Smooth muscle cell of the umbilical artery (primary cell): ENCODE measurements at places on chromosomes 12 and 14. TPM values are rescaled to one million over a fixed set of nuclear protein-coding genes. Genes with fewer than 3 reads are reported as not detected.

The SAMD15 gene
- total RNA-seq: 0.88 and 1.8 TPM in 2 replicates

The LRP1-AS gene
- total RNA-seq: not detected in 2 replicates

The APOLD1 gene
- 3.0 and 4.5 TPM in 2 replicates for total RNA-seq

The GPRC5A gene
- total RNA-seq: 6.2 and 13.3 TPM in 2 replicates

The SELPLG gene
- 0.89 and 2.2 TPM in 2 replicates for total RNA-seq

The ERGIC2 gene
- 143 and 226 TPM in 2 replicates for total RNA-seq

The B4GALNT3 gene
- 0.23 TPM in 1 of 2 replicates, not detected in the other for total RNA-seq

The ORAI1 gene
- 5.9 and 17.6 TPM in 2 replicates for total RNA-seq

The NTF3 gene
- 7.1 and 13.9 TPM in 2 replicates for total RNA-seq

The METTL1 gene
- total RNA-seq: 2.7 and 6.1 TPM in 2 replicates

The G2E3 gene
- 17.8 and 35.2 TPM in 2 replicates for total RNA-seq

The TEDC1 gene
- total RNA-seq: 2.7 and 4.8 TPM in 2 replicates

The PLD4 gene
- under 0.01 TPM in 1 of 2 replicates, not detected in the other for total RNA-seq

The CYP27B1 gene
- 0.59 and 0.74 TPM in 2 replicates for total RNA-seq

The CACNA2D4 gene
- total RNA-seq: not detected in 2 replicates

The CNIH1 gene
- 118 and 166 TPM in 2 replicates for total RNA-seq

The MAP1LC3B2 gene
- total RNA-seq: 0.59 and 0.60 TPM in 2 replicates

The TSPAN8 gene
- 0.30 TPM in 1 of 2 replicates, not detected in the other for total RNA-seq

The MEG3 gene
- 320 and 436 TPM in 2 replicates for total RNA-seq

The BRMS1L gene
- total RNA-seq: 4.8 and 5.3 TPM in 2 replicates

The GNG2 gene
- 31.2 and 37.1 TPM in 2 replicates for total RNA-seq

The FBLN5 gene
- 20.4 and 31.5 TPM in 2 replicates for total RNA-seq

The TMEM132D gene
- total RNA-seq: not detected in 2 replicates

The DHH gene
- 0.05 TPM in 1 of 2 replicates, not detected in the other for total RNA-seq

The C12orf60 gene
- total RNA-seq: 1.0 and 1.2 TPM in 2 replicates

The OR4K1 gene
- not detected in 2 replicates for total RNA-seq

The NEUROD4 gene
- not detected in 2 replicates for total RNA-seq

The GALNT16 gene
- total RNA-seq: 2.1 and 5.0 TPM in 2 replicates

The KRT79 gene
- total RNA-seq: not detected in 2 replicates

The EPYC gene
- total RNA-seq: not detected in 2 replicates
